ENCODE measurements at places on chromosomes 7 and 10. TPM values are rescaled to one million over a fixed set of nuclear protein-coding genes. Genes with fewer than 3 reads are reported as not detected.

LRRD1 gene
- total RNA-seq, result 0.56 TPM

KLF6 gene
- total RNA-seq, result 53.0 TPM

MYO3A gene
- total RNA-seq, result not detected

DLX6 gene
- total RNA-seq, result not detected

PON2 gene
- total RNA-seq, result 64.5 TPM

SLC18A3 gene
- not detected for total RNA-seq

SUN3 gene
- not detected for total RNA-seq

RBP3 gene
- total RNA-seq, result not detected

CCDC6 gene
- 32.6 TPM for total RNA-seq

SERPINE1 gene
- 3,652 TPM for total RNA-seq

PVRIG gene
- total RNA-seq, result not detected

VIPR2 gene
- total RNA-seq, result not detected

SDK1 gene
- total RNA-seq, result 4.9 TPM

ZNF316 gene
- 12.0 TPM for total RNA-seq

ZDHHC4 gene
- total RNA-seq, result 64.4 TPM

SYCE1 gene
- not detected for total RNA-seq

CCL24 gene
- total RNA-seq, result not detected

TRIM4 gene
- total RNA-seq, result 40.1 TPM

Measured in epithelial cell of alveolus of lung (primary cell).